ENCODE measurements at places on chromosomes 1 and 21.

DNA sequence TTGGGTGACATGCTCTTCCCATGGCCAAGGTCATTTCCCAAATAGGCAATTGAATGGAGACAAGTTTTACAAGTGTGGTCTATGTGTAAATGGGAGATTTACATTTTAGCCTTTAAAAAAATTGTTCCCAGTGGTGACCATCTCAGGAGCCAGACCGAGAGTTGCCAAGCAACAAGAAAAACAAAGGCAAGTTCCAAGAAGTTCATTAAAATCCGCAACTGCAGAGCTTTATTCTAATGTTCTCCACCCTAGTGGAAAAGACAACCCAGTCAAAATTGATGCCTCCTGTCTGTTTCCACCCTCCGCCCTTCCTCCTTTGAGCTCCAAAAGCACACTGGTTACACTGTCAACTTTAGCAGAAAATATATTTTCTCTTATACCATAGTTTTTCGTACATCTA lies 33.2 kb upstream of the CD55 start:
- DNase-seq: no peak

DNA sequence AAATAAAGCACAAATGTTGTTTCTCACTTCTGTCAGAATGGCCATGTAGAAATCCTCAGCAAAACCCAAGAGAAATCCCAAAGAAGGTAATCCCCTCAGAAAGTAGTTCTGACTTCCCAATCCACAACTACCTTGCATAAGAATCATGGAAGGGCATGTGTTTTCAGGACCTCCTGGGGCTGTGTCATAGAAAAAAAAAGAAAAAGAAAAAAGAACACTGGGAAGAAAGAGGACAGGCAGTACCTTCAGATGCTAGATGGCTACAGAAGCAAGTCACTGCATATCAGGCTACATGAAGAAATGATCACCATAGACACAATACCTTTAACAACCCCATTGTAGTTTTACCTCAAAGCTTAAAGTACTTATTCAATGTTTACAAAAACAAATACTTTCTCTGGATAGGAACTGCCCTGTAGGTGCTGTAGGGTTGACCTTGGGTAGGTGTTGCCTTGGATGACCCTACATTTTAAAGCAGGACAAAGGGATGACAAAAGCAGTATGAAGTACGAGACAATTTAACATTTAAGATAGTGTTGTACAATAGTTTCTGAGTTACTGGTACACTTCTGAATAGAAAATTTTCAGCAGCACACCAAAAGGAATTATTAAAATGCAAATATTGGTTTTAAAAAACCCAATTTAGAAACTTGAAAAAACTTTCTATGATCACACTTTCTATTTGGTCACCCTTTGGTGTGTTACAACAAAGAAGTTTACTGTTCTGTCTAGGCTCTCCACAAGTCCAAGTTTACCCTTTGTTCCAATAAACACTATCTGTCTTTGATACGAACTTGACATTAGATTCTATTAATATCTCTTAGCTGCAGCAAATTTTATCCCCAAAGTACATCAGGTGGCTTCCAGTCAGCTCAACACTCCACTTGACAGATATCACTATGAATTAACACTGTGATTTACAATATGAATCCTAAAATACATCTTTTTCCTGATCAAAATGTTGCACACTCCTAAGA lies 5.0 kb downstream of the TRIT1 start:
- no peak for DNase-seq

DNA sequence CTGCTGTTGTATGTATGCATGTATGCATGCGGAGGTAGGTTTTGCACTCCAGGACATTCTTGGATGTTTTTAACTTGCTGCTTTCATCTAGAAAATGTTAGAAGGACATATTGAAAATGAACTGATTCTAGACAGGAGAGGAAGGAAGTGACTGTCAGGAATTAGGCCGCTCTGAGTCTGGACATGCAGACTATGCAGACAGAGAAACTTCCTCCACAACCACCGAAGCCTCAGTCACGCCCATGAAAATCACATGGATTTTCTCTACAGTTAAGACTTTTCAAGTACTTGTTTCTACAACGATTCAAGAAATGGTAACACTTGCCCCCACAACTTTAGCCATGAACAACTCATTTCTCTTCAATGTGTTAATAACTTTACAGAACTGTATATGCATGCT lies 211.1 kb downstream of the SMYD3 start:
- no peak for DNase-seq

DNA sequence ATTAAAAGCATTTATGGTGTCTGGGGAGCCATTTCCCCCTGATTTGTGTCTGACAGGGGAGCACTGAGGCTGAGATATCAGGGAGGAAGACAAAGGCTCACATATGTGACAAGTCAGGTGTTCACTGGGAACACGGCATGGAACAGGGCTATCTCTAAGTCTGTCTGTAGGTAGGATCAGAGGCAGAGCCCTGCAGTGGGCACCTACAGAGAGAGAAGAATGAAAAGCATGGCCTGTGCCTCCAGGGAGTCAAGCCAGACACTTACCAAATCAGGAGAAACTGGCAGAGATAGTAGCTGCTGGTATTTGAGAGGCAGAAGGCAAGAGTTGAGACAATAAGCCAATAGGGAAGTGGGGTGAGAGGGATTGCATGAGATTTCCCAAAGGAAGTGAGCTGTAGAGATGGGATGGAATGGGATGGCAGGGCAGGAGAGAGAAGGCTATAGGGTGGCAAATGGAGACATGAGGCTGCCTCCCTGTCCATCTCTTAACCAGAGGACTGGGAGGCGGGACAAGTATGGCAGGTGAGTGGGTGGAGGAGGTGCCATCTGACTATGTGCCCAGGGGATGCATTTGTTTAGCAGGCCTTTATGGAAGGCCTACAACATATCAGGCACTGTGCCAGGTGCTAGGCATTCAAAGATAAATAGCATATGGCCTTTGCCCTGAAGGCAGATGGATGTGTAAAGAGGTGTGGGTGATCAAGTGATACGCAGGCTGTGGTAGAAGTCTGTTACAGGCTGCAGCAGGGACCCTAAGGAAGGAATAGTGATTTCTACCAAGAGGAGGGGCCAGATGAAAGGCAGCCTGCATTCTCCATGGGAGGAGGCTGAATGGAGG lies 136.2 kb upstream of the IPO9 start:
- DNase-seq: no peak

GRCh38 chr1:236845830-236846229 lies 50.7 kb downstream of the MTR start:
- no peak for DNase-seq

DNA sequence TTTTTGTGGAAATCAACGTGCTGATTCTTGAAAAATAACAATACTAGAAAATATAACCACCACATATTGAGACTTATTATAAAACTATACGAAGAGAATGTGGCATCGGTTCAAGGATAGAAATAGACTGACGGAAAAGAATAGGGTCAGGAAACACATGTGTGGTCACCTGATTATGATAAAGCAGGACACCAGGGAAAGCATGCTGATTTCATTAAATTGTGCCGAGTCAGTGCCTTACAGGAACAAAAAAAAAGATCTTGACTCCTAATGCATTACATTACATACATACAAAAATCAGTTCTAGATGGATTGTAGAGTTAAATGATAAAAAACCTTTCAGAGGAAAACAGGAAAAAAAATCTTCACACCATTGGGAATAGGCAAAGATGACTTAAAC lies 43.5 kb upstream of the SERPINC1 start:
- DNase-seq: no peak

GRCh38 chr1:22613951-22614350 lies 22.5 kb upstream of the C1QA start:
- no peak for DNase-seq

- no peak for DNase-seq
Measured at GRCh38 chr1:86472767-86473166, 4.0 kb downstream of the CLCA1 start.

GRCh38 chr21:28159396-28159795 lies 833.3 kb downstream of the LTN1 start:
- DNase-seq: no peak

DNA sequence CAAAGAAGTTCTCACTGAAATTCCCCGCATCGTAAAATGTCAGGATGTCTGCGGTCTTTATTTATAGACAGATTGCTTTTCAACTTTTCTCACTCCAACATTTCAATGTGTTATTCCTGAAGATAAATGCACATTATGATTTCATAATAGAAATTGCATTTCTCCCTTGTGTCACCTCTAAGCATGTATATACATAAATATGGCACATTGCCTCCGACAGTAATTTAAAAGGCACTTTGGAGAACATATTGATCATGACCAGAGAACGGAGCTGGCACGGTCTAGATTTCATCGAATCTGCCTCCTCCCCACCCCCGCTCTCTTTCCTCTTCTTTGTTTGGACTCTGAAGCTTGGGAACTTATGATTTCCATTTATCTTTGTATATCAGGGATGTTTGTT lies 54.9 kb upstream of the IGSF21 start:
- no peak for DNase-seq

GRCh38 chr1:227214207-227214606 lies 104.1 kb downstream of the CDC42BPA start:
- no peak for DNase-seq

DNA sequence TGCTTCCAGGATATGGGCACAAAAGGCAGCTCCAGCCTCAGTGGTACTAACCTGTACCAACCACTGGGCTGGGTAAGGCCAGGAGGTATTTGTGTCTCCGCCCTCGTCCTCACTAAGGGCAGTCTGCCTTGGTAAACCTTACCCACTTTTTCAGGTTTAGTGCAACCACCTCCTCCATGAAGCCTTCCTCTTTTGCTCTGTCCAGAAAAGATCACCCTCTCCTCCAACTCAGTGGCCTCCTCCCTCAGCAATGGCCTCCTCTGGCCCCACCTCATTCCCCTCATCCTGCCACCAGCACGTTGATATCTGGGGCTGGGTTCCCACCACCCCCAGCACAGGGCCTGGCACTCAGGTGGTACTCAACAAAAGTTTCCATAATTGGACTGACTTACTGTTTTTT lies 161.5 kb downstream of the GRIK3 start:
- no peak for DNase-seq

DNA sequence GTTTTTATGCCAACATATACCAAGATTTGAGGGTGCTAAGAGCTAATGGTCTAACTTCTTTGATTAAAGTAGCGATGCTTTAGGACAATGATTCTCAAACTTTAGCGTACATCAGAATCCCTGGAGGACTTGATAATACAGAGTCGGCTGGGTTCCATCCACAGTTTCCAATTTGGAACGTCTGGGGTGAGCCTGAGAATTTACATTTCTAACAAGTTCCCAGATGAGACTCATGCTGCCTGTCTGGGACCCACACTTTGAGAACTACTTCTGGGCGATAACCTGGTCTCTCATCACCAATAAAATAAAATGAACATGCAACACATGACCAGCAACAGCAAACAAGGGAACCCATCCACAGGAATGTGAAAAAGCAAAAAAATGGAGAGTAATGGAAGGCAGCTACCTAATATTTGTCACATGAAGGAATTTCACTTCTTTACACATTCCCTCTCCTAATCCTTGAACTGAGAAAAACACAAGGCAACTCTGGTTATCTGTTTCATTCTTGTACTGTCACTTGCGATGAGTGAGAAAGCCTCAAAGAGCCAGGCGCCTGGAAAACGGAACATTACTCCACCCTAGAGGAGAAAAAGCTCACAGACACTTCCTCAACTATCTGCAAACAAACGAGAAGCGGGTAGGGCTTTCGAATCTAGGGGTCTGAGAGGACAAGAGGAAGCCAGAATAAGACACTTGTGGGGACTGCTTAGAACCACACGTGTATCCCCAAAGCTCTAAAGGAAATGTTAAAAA lies 14.0 kb downstream of the HSF2BP start:
- DNase-seq: no peak

DNA sequence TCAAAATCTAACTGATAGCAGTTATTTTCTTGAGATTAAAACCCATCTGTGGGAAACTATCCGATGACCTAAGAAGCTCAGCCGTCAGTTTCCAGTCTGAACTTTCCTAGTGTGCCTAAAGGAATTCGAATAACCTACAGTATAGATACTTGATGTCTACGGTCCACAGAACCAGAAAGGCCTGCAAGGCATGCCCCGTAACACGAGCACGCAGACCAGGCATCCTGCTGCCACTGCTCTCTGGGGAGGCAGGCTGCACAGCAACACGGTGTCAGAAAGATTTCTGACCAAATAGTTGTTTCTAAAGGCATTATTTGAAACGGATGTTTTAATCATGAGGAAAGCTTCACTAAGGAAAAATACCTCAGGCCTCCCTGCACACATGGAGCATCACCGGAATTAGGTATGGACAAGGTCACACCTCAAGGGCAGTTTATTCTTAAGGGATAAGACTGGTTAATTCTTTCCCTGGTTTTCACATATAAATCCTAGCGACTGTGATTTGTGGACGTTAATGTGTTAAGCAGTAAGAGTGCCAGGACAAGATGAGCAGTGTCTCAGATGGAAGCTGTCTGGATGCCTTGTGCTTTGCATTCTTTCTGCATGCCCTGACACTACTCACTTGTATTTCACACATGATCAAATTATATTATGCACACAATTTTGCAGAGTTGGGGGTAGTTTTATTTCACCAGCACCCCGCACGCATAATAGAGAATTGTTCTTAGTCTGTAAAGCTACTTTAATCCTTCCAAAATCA lies 49.0 kb upstream of the NADK start:
- DNase-seq: no peak

DNA sequence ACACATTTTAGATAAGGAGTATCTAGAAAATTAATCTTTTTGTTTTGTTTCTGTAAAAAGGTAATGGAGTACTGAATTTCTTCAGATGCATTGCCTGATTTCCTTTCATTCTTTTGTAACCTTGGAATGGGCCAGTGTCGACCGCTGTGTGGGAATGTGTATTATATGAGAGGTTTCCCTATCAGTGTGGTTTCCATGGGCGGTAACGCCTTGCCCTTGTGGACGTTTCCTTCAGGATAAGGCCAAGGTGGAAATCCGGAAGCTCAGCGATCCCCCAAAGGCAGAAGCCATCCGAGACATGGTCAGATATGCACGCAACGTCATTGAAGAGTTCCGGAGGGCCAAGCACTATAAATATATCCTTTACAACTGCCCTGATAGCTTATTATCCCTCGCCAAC lies 49.8 kb downstream of the SMYD2 start:
- DNase-seq: no peak

DNA sequence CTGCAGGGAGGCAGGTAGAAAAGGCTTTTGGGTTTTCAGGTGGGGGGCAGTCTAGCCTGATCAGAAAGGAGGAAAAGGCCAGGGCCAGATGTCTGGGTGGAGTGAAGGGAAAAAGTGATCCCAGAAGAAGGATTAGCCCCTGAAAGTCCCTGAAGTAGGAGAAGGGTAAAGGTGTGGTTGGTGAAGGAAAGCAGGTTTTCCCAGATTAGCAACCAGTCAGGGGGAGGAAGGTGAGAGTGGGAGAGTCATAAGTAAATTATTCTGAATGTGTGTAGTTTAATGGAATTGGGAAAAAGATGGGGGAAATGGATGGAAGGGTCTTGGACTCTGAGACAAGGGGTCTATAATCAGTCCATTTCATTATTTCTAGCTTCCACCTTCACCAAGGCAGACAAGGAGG lies 647 bp upstream of the SPRR1A start:
- no peak for DNase-seq

DNA sequence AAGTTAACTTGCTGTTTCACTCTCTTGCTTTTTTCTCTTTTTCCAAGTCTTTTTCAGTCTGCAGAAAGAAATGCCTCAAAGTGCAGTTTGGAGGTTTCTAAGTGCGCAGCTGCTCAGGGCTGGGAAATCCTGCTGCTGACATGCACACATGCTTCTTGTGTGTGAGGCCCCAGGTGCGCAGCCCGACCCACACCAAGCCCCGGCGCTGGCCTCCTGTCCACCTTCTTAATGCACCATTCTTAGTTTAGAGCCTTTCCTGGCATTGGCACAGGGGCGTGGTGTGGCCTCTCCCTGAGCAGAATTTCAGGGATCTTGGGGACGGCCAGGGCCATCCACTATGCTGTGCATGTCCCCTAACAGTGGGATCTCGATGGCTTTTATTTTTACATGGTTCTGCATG lies 315.2 kb downstream of the CAMTA1 start:
- DNase-seq: no peak

Data from activated CD4-positive, alpha-beta T cell treated with anti-CD3 and anti-CD28 coated beads, Interleukin-2, amount 50 U/mL, for 1 hour (primary cell).